ENCODE measurements at places on chromosomes 16 and 17.

DNA sequence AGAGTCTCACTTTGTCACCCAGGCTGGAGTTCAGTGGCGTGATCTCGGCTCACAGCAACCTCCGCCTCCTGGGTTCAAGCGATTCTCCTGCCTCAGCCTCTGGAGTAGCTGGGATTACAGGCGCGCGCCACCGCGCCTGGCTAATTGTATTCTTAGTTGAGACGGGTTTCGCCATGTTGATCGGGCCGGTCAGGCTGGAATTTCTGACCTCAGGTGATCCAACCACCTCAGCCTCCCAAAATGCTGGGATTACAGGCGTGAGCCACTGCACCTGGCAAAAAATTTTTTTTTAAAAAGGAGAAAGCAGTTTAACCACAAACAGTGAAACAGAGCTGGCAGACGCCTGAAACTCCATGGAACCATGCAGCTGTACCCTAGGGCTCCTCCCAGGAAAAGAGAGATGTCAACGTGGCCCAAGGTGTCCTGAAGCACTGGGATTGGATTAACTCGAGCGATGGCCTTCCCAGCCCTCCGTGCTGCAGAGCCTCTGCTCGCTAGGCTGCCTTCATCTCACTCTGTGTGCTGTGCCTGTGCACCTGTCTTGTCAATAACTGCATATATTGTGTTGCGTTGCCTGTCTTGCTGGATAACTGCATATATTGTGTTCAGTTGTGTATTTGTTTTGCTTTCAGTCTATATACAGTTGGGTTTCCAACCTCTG, 29.6 kb upstream of the FOXK2 start:
- no peak for DNase-seq

DNA sequence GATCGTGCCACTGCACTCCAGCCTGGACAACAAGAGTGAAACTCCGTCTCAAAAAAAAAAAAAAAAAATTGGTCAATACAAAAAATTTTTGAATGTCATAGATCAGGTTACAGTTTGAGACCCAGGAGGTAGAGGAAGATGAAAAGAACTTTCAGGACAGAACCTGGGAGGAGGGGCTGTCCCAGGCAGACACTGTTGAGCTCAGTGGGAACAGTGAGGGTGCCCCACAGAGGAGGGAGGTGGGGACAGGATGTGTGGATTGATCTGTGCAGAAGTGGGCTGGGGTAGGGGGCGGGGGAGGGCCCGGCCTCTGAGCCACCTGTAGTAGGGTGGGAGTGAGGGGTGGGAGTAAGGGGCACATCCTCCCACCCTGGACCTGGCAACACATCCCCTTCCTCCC, 58.3 kb downstream of the PRMT7 start:
- no peak for DNase-seq

DNA sequence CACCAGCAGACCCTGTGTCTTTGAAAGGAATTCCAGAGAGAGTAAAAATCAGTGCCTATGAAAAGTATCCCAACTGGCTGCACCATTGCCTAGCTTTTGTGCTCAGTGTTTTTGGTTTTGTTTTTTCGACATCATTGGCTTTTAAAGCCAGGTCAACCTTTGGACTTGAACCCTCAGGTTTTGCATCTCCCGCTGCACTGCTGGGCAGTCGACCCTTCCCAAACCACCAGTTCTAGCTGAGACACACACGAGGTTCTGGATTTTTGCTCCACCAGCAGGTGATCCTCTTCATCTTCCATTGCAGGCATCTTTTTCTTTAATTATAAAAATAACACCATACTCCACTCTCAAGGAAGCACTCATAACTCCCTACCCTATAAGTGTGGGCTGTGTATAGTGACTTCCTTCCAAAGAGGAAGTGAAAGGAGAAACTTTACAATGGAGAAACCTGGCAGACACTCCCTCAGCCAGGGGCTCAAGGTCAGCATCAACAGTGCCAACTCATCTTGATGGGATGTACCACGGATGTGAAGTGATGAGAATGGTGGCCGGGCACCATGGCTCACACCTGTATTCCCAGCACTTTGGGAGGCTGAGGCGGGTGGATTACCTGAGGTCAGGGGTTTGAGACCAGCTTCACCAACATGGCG, 57.8 kb downstream of the BMERB1 start:
- no peak for DNase-seq

- DNase-seq: no peak
These were observed 10.0 kb downstream of the STX4 start for GRCh38 chr16:31043352-31043751.

DNA sequence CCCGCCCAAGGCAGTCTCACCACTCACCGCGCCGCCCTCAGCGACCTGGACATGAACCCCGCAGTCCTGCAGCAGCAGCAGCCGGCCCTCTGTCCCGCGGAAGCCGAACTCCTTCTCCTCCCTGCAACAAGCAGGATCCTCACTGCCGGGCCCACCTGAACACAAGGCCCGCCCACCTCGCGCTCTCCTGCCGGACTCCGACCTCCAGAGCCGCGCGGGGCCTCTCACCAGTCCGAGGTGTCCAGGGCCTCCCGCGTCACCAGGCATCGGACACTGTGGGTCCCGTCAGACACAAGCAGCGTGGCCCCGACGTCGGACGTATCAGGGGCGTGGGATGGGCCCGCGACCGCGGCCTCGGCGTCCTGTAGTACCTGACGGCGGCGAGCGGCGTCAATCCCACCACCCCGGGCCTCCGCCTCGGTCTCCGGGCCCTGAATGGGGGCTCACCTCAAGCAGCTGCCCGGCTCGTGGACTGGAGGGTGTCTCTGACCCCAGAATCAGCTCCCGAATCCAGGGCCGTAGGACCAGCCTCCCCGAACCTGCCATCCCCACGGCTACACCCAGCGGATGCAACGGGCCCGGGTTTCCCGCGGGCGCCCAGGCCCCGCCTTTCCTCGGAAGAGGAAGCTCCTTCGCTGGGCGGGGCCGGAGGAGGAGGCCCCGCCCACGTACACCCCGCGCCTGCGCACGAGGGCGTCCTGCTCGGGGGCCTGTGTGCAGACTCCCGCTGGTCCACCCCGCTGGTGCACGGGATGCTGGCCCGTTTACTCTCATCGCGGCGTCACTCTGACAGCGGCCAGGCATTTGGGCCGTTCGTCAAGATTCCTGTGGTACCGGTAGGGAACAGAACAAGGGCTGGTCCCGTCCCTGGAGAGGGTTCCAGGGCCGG, at the start of gene ACD:
Gene ACD, minus strand, starts transcription at position 586 of the 889 bp plus-strand sequence. Its CDS starts 40 bp downstream, at position 546.
- peak; percentile 64 for DNase-seq

GRCh38 chr16:85716680-85717038, 27.9 kb upstream of the GINS2 start:
- DNase-seq: no peak

- no peak for DNase-seq
These were observed 100.3 kb upstream of the KIF2B start for GRCh38 chr17:53722407-53722806.

DNA sequence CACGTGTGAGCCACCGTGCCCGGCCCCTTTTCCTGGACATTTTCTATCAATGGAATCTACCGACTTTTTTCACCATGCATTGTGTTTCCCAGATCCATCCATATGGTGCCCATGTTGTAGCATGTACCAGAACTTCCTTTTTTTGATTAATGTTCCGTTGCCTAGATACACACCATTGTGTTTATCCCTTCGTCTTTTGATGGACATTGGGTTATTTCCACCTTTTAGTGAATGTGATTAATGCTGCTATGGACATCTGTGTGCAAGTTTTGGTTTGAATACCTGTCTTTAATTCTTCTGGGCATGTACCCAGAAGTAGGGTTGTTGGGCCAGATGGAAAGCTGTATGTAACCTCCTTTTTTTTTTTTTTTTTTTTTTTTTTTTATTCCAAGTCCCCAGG, 79.8 kb downstream of the NT5M start:
- DNase-seq: no peak

- no peak for DNase-seq
These were observed 16.2 kb upstream of the FOXF1 start for GRCh38 chr16:86494039-86494564.

- no peak for DNase-seq
These were observed 255.1 kb downstream of the HS3ST3A1 start for GRCh38 chr17:13346592-13346991.

GRCh38 chr17:42050393-42051012, at the start of gene C17orf113:
C17orf113 (minus strand) TSS chr17:42050601; CDS start chr17:42043376, 7,225 bp downstream.
- DNase-seq: no peak

DNA sequence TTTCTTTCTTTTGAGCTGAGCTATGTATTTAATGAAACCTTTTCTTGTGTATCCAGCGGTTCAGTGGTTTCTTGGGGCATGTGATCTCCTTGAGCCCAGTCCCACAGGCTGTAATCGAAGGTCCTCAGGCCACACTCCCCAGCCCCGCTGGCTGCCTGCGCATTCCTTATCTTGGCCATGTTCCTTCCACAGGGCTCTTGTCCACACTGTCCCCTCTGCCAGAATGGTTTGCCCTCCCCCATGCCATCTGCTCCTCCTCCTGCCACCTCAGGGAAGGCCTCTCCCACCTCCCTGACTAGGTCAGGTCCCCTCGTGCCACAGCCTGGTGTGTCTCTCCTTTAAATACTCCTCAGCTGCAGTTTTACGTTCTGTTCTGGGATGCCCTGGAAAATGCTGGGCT, 12.1 kb upstream of the NLRC5 start:
- DNase-seq: no peak

GRCh38 chr17:41579484-41580243, 7.0 kb downstream of the KRT14 start:
- DNase-seq: peak; percentile 3

- no peak for DNase-seq
These were observed 467.1 kb downstream of the WWOX start for GRCh38 chr16:78566397-78567073.

- no peak for DNase-seq
These were observed 41.6 kb upstream of the TAC4 start for GRCh38 chr17:49889500-49889899.

DNA sequence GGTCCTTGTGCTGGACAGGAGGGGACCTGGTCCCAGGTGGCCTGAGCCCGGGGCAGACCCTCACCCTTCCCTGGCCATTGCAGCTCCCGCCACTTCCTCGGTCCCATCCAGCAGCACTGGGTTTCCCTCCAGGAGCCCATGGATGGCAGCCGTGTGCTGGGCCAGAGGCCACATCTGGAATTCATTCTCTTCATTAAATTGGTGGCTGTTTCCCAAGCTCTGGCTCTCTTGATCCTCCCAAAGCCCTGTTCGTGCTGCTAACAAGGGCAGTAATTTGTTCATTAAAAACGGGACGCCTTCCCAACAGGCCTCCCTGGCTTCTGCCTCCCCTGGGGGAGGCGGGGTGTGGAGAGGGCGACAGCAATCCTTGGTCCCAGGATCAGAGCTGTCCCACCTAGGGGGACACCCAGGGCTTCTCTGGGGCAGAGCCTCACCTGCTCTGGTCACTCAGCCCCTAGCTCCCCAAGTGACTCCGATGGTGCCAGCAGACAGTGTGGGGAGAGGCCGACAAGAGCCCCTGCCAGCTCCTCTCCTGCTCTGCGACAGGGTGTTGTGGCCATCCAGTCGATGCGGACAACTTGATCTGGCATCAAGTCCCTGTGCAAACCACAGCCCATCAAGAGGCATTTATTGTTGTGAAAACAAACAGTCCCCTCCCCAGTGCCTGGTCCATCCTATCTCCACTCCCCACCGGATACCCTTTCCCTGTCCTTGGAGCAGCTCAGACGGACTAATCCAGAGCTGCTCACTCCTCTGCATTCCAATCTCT, 44.0 kb downstream of the SDK2 start:
- DNase-seq: no peak

DNA sequence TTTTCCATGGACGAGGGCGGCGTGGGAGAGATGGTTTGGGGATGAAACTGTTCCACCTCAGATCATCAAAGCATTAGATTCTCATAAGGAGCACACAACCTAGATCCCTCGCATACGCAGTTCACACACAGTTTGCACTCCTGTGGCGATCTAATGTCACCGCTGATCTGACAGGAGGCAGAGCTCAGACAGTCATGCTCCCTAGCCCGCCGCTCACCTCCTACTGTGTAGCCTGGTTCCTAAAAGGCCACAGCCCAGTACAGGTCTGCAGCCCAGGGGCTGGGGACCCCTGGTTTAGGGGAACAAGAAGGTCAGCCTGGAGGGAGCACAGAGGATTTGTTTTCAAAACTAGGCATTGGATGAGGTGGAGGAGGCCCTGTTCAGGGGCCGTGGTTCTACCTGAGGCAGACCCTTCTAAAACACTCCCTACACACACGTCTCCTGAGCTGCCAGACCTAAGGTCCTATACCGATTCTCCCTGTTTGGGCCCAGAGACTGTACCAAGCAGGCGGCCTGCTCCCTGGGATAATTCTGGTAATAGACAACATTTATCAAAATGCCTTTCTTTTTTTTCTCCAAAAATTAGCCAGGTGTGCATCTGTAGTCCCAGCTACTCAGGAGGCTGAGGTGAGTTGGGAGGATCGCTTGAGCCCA, 38.6 kb downstream of the AXIN2 start:
- DNase-seq: no peak

DNA sequence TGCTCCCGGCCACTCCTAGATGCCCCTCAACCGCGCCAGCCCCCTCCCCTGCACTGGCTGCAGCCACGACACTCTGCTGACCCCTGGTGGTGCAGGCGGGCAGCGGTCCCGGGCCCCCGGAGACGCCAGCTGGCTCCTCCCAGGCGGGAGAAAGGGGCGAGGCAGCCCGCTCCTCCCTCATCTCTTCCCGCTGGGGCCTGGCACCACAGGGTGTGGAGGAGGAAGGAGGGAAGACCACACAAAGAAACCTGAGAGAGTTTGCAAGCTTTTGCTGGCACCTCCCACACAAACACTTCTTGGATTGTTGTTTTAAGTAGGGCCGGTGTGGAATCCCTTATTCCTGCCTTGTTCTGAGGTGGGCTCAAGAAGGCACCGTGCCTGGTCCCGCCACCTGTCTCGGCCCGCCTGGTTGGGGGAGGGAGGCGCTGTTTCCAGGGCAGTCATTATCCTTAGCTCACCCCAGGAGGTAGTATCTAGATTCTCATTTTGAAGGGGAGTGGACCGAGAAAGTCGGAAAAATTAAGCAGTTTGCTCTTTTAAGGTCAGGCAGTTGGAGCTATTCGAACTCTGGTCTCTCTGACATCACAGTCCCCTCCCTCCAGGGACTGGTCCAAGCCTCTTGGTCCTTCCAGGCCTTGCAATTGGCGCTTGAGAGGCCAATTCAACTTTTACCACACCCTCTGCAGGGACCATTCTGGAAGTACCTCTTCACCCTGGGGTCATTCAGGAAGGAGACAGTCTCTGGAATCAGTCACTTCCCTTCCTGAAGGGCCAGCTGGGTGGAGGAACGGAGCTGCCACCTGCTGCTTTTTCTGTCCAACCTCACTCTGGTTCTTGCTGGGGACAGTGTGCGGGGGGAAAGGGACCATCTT, 959 bp upstream of the ANKRD13B start:
- DNase-seq: peak; percentile 85

- DNase-seq: peak; percentile 88
These were observed 1.5 kb downstream of the CYBA start for GRCh38 chr16:88649195-88649923.

- DNase-seq: no peak
These were observed 70.3 kb downstream of the ABCA8 start for GRCh38 chr17:68884888-68885287.

GRCh38 chr17:1737531-1738291, 5.0 kb upstream of the SERPINF2 start:
- no peak for DNase-seq

DNA sequence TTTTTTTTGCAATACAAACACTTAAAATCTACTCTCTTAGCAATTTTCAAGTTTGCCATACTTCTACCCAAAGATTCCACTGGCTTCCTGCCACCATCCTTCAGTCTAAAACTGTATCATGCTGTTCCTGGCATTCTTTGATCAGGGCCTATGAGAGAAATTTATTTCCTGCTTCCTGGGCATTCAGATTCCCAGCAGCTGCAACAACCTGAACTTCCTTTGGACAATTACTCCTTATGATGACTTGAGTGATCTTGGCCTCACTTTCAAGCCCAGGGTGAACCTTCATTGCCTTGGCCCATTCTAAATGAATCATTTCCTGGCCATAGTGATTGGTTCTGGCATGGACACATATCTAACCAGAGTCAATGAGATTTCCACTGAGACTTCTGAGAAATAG, 18.0 kb upstream of the MON1B start:
- no peak for DNase-seq
